ENCODE measurements at places on chromosomes 1 and 21.

GRCh38 chr1:44947063-44947773 is 39.2 kb downstream of the EIF2B3 start:
- H3K27ac ChIP-seq: peak overlapping the region; percentile 3
- no peak overlapping the region for H3K4me3 ChIP-seq
- H3K4me1 ChIP-seq: no peaks in the 10 kb centered on the region
- H3K36me3 ChIP-seq: no peaks in the 10 kb centered on the region

DNA sequence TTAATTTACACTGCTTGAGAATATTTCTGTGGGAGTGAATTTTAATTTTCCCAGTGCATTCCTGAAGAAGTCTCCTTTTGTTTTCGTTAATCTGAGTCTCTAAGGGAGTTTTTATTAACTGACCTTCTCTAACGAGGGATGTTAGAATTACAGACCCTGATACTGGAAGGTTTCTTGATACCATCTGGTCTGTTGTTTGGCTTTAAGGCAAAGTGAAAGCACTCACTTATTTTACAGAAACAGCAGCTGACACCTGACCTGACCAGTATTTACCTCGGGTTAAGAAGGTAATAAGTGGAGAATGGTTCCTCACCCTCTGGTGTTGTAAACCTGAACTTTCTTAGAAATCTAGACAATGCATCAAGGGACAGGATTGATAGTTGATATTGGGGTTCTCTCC is 12.4 kb downstream of the CDC14A start:
- peak overlapping the region; percentile 1 for H3K27ac ChIP-seq
- no peaks in the 10 kb centered on the region for H3K27me3 ChIP-seq
- H3K36me3 ChIP-seq: peaks cover 3% of the 10 kb centered on the region
- no peak overlapping the region for H3K4me3 ChIP-seq
- peaks cover 56% of the 10 kb centered on the region for H3K4me1 ChIP-seq

- peak within 1 kb of the TSS; percentile 9 for H3K27ac ChIP-seq
- peak within 1 kb of the TSS; percentile 60 for H3K4me3 ChIP-seq
- H3K36me3 ChIP-seq: no peaks in the 10 kb centered on the region
- peak; percentile 73 for DNase-seq
- H3K27me3 ChIP-seq: peaks cover 35% of the 10 kb centered on the region
- H3K4me1 ChIP-seq: peaks cover 56% of the 10 kb centered on the region
Observed at GRCh38 chr1:155078469-155079209, at the start of gene EFNA3. Gene EFNA3, plus strand, starts transcription at chr1:155078837. Its CDS starts 105 bp downstream, at chr1:155078942.

DNA sequence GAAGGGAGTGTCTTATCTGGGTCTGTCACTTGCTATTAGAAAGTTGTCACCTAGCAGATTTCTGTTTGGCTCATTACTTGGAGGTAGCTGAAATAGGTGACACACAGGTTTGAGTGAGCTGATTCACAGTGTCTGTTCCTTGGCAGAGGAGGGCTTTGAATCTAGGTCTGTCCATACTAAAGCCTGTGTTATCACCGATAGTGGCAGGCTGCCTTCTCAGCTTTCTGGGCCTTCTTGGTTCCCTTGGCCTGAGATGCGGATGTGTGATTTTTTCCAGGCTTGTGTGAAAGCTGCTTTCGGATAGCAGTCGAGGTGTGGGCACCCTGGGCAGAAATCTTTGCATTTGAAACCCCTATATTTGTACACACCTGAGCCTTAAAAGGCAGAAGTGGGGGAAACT is 73.9 kb downstream of the ACTL8 start:
- no peak for DNase-seq
- no peaks in the 10 kb centered on the region for H3K4me1 ChIP-seq
- no peak overlapping the region for H3K4me3 ChIP-seq
- H3K27ac ChIP-seq: no peak overlapping the region
- H3K36me3 ChIP-seq: no peaks in the 10 kb centered on the region

DNA sequence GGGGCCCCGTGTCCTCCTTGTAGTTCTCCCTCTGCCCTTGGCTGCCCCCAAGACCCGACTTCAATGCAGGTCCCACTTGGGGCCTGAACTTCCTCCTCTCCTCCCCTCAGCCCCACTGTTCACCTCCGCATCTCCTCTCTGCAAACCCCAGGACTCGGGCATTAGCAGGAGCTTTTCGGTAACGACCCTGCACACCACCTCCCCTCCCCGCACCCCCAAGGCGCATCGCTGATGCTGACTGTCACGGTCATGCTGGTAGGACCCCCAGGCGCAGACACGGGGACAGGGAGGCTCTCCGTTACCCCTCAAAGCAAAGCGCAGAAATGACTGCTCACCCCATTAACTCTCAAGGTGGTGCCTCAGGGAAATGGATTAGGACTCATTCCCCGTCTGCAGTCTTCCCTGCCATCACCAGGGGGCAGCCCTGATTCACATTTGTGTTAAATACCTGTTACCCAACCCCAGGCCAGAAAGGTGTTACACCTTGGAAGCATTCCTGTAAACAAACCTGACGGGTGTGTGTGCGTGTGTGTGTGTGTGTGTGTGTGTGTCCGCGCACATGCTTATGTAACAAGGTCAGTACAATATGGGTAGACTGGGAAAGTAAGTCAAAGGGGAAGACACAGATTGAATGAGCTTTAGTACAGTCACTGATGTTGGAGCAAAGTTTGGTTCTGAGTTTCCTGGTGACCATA is 6.4 kb upstream of the GUCA2B start:
- H3K27me3 ChIP-seq: peaks cover 4% of the 10 kb centered on the region
- H3K4me3 ChIP-seq: no peak overlapping the region
- H3K4me1 ChIP-seq: no peaks in the 10 kb centered on the region
- no peaks in the 10 kb centered on the region for H3K36me3 ChIP-seq
- H3K27ac ChIP-seq: no peak overlapping the region
- DNase-seq: peak; percentile 57

DNA sequence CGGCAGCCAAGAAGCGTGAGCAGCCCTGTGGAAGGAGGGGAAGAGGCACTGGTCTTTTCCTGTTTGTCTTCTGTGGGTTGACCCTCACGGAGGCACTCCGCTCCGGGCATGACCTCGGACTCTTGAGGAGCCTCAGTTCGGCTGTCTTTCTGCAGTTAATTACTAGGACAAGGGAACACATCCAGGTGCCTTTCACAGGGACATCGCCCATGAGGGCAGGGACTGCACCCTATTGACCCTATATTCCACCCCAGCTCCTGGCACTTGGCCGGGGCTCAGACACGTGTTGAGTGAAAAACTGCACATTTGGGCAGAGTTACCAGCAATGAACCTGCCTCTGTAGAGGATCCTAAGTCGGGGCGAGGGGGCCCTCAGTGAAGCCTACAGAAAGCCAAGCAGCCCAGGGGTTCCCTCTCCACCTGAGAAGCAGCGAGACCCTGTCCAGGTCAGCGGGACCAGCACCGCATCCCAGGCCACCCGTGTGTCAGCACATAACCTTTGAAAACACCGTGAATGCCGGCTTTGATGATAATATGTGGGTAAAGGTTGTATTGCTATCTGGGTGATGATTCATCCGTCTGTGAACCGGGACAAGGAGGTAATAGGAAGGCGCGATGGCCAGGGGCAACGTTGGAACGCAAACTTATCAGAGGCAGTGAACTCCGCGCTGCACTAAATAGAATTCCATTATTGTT is 161.4 kb upstream of the ARHGEF16 start:
- H3K36me3 ChIP-seq: no peaks in the 10 kb centered on the region
- H3K27ac ChIP-seq: no peak overlapping the region
- H3K4me1 ChIP-seq: no peaks in the 10 kb centered on the region
- no peaks in the 10 kb centered on the region for H3K27me3 ChIP-seq
- DNase-seq: no peak

DNA sequence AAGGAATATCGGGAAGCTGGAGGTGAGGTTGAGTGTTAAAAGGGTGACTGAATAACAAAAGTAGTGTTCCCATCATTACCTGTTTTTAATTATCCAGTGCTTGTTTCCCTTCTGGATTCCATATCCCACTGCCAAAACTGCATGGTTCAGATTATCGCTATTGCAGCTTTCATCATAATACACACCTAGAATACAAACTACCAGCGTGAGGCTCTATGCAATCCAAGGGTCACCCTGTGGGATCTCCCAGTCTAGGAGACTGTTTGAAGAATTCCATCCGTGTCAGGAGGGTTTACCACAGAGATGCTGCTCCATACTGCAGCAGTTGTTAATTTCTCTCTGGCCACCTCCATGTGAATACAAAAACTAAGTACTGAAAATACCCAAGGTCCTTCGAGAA is 9.0 kb downstream of the CTSK start:
- no peak overlapping the region for H3K4me3 ChIP-seq
- H3K27ac ChIP-seq: no peak overlapping the region

- no peak overlapping the region for H3K27ac ChIP-seq
- H3K4me1 ChIP-seq: no peaks in the 10 kb centered on the region
- H3K27me3 ChIP-seq: no peaks in the 10 kb centered on the region
- no peak for DNase-seq
Observed at GRCh38 chr1:223217781-223218180, 74.7 kb upstream of the TLR5 start.

- DNase-seq: no peak
- H3K27me3 ChIP-seq: no peaks in the 10 kb centered on the region
- no peaks in the 10 kb centered on the region for H3K36me3 ChIP-seq
- no peak overlapping the region for H3K4me3 ChIP-seq
Observed at GRCh38 chr1:3759796-3760195, 7.5 kb downstream of the CCDC27 start.

- no peaks in the 10 kb centered on the region for H3K4me1 ChIP-seq
- H3K36me3 ChIP-seq: no peaks in the 10 kb centered on the region
- H3K4me3 ChIP-seq: no peak overlapping the region
- H3K27me3 ChIP-seq: no peaks in the 10 kb centered on the region
- no peak overlapping the region for H3K27ac ChIP-seq
Observed at GRCh38 chr1:113133038-113133437, 60.0 kb downstream of the LRIG2 start.

DNA sequence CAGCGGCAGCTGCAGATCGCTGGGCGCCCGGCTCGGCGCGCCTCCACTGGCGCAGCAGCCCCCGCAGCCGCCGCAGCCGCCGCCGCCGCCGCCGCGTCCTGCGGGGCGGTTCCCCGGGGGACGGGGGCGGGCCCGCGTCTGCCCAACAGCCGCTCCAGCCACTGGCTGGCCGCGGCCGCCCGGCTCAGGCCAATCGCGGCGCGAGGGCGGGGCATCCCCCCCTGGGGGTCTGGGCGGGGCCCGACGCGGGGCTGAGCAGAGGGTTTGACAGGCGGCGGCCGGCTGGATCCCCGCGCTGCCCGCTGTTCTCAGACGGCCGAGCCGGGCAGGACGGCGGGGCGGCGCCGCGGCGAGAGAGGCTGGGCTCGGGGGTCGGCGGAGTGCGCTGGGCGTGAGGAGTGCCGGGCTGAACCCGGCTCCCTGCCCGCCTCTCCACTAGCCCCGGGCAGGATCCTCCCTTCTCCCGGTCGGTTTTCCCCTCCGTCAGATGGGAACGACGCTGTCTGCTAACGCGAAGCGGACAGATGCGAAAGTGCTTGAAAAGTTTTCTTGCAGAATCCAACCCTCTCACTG is at the start of gene GLIS1:
GLIS1 (minus strand) TSS at position 56 of the 573 bp plus-strand sequence. CDS start 1,100 bp downstream, outside the sequence.
- H3K4me3 ChIP-seq: no peak within 1 kb of the TSS
- no peak within 1 kb of the TSS for H3K27ac ChIP-seq
- no peaks in the 10 kb centered on the region for H3K4me1 ChIP-seq

- peak overlapping the region; percentile 12 for H3K27ac ChIP-seq
- H3K27me3 ChIP-seq: no peaks in the 10 kb centered on the region
- H3K36me3 ChIP-seq: no peaks in the 10 kb centered on the region
- peak overlapping the region; percentile 33 for H3K4me3 ChIP-seq
- DNase-seq: no peak
Observed at GRCh38 chr1:21280011-21280471, 10.2 kb downstream of the ECE1 start.

GRCh38 chr1:22303816-22304215 is 147.8 kb upstream of the ZBTB40 start:
- H3K27ac ChIP-seq: no peak overlapping the region
- no peaks in the 10 kb centered on the region for H3K4me1 ChIP-seq
- peaks cover 6% of the 10 kb centered on the region for H3K27me3 ChIP-seq
- DNase-seq: no peak

DNA sequence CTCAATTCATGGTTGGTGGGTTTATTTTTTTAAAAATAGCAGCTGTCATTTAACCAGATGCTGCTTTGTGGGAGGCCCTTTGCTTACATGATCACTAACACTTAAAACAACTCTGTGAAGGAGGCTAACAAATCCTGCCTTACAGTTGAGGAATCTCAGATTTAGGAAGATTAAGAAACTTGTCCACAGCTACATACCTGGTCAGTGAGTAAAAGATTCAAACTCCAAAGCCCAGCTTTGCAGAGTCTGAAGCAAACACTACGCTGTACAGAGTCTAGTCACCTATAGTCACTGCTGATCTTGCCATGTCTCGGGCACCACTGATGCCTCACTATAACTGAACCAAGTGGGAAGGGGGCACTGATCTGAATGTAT is 535.4 kb downstream of the SMYD3 start:
- no peak overlapping the region for H3K27ac ChIP-seq
- DNase-seq: no peak
- no peaks in the 10 kb centered on the region for H3K4me1 ChIP-seq

GRCh38 chr1:207853372-207853757 is 57.6 kb downstream of the CD34 start:
- no peaks in the 10 kb centered on the region for H3K27me3 ChIP-seq
- H3K4me3 ChIP-seq: no peak overlapping the region
- no peak overlapping the region for H3K27ac ChIP-seq
- DNase-seq: no peak

GRCh38 chr1:184764483-184764882 is 9.8 kb upstream of the EDEM3 start:
- no peaks in the 10 kb centered on the region for H3K36me3 ChIP-seq
- no peaks in the 10 kb centered on the region for H3K4me1 ChIP-seq

DNA sequence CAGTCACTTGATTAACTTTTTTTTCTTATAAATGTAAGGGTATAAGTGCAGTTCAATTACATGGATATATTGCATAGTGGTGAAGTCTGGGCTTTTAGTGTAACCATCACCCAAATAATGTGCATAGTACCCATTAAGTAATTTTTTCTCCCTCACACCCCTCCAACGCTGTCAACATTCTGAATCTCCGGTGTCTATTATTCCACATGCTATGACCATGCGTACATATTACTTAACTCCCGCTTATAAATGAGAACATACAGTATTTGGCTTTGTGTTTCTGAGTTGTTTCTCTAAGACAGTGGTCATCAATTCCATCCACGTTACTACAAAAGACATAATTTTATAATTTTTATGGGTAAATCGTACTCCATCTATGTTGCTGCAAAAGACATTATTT is 1191.1 kb downstream of the NCAM2 start:
- DNase-seq: no peak
- no peaks in the 10 kb centered on the region for H3K36me3 ChIP-seq
- peak overlapping the region; percentile 63 for H3K27ac ChIP-seq
- no peaks in the 10 kb centered on the region for H3K27me3 ChIP-seq
- no peak overlapping the region for H3K4me3 ChIP-seq

- no peak overlapping the region for H3K27ac ChIP-seq
- no peaks in the 10 kb centered on the region for H3K36me3 ChIP-seq
Observed at GRCh38 chr1:52288286-52288685, 77.7 kb downstream of the CC2D1B start.

DNA sequence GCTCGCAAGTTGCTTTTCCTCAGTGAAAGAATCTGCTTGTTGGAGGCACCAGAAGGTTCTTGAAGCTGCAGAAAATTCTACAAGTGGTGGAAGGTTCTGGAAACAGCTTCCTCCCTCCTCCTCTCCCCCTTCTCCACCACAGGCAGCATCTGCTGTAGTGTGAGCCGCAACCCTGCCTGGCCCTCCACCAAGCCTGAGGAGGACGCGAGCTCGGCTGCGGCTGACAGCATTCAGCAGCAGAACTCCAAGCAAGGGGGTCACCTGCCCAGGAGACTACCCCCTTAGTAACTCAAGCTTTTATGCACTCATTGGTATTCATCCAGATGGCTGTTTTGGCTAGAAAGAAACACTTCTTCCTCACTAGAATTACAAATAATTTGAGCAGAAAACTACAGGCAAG is 48.8 kb upstream of the CLDN14 start:
- no peak overlapping the region for H3K4me3 ChIP-seq
- H3K27me3 ChIP-seq: no peaks in the 10 kb centered on the region
- DNase-seq: no peak
- no peaks in the 10 kb centered on the region for H3K36me3 ChIP-seq

Measured in CD8-positive, alpha-beta memory T cell (primary cell).